ENCODE measurements at places on chromosomes 16 and 17. TPM values are rescaled to one million over a fixed set of nuclear protein-coding genes. Genes with fewer than 3 reads are reported as not detected.

DNA sequence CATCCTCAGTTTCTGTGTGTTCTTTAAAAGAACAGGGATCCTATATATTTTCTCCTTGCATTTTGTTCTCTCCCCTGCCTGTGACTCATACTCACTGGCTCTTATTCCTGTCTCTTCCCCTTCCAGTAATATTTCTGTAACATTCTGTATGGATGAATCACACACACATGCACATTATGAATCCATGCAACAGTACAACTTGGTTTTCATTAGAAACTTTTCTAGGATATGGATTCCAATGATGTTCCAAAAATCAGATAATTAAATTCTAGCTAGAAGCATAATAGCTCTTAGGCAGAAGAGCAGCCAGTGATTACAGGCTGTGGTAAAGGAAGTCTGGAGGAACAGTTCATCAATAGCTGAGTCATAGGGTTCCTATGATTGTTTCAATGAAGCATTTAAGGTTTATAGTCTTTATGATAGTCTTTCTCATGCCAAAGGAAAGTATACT is 119.6 kb upstream of the PMFBP1 start:
- DNase-seq = no peak
- H3K4me1 ChIP-seq = peaks cover 14% of the 10 kb centered on the region
- H3K4me3 ChIP-seq = no peak overlapping the region
- no peaks in the 10 kb centered on the region for H3K36me3 ChIP-seq
- no peaks in the 10 kb centered on the region for H3K27me3 ChIP-seq
- H3K27ac ChIP-seq = peak overlapping the region; percentile 41

GRCh38 chr16:78390092-78390491 is 290.6 kb downstream of the WWOX start:
- H3K36me3 ChIP-seq = no peaks in the 10 kb centered on the region
- H3K4me3 ChIP-seq = no peak overlapping the region
- H3K27ac ChIP-seq = peak overlapping the region; percentile 13
- H3K4me1 ChIP-seq = peaks cover 22% of the 10 kb centered on the region

GRCh38 chr16:4016658-4017057 is 99.6 kb downstream of the ADCY9 start:
- no peak overlapping the region for H3K27ac ChIP-seq
- H3K27me3 ChIP-seq = no peaks in the 10 kb centered on the region
- H3K4me1 ChIP-seq = peaks cover 31% of the 10 kb centered on the region
- DNase-seq = no peak
- H3K4me3 ChIP-seq = no peak overlapping the region

DNA sequence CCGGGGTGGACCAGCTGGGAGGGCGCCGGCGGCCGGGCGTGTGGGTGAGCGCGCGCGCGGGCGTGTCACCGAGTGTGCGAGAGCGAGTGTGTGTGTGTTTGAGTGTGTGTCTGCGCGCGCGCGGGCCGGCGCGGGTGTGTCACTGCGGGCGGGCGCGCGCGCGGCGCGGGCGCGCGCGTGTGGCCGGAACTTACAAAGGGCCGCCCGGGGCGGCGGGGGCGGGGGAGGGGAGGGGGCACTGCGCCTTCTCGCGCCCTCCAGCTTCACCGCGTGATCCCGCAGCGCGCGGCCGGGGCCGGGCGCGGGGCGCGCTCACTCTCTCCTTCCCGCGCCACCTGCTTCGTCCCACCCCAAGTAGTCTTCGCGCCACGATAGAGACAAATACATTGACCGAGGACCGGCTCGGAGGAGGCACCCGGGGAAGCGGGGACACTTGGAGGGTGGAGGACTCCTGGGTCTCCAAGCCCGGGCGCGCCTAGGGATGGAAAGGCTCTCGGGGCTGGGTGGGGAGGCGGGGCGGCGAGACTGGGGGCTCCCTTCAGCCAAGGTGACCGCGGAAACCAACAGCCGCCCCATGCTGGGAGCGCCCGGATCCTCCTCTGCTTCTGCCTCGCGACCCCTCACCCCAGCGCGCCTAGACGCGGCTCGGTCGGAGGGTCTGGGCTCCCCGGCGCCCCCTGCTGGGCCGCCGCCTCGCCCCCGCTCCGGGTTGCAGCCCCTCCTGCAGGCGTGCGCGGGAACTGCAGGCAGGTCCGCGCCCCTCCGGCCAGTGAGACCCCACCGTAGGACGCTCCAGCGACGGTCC is at the start of gene SRCIN1:
SRCIN1 (minus strand) TSS at position 112 of the 805 bp plus-strand sequence. CDS start 247 bp downstream, outside the sequence.
- no peaks in the 10 kb centered on the region for H3K4me1 ChIP-seq
- no peaks in the 10 kb centered on the region for H3K36me3 ChIP-seq
- H3K27ac ChIP-seq = peak within 1 kb of the TSS; percentile 51
- peak; percentile 73 for DNase-seq
- peaks cover 40% of the 10 kb centered on the region for H3K27me3 ChIP-seq

DNA sequence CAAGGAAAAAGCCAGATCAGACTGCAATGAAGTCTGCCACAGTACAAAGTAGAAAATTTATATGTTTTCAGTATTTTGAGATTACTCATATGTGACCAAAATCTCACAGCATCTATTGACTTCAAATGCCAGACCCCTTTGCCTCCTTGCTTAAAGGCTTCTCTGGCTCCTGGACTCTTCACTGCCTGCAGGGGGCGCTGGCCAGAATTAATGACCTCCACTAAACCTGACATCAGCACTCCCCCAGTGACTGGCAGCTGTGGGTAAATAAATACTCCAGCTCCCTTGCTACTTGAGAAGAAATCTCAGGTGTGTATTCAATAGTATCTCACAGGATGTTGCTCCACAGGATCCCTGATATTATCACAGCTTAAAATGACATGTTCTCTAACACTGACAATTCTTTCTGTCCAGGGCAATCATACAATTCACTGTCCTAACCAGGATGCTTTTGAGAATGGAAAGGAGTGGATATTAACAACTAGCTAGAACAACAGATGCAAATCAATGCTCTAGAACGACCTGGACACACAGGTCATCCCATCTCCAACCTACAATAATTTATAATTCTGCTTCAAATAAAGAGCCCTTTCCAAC is 4.0 kb downstream of the BECN1 start:
- DNase-seq = no peak
- H3K27me3 ChIP-seq = no peaks in the 10 kb centered on the region
- no peak overlapping the region for H3K4me3 ChIP-seq
- no peak overlapping the region for H3K27ac ChIP-seq

TMEM132E gene
- not detected for polyA plus RNA-seq

GRCh38 chr17:73748508-73748907 is 104.3 kb upstream of the SDK2 start:
- no peak overlapping the region for H3K27ac ChIP-seq
- no peaks in the 10 kb centered on the region for H3K36me3 ChIP-seq
- H3K4me3 ChIP-seq = no peak overlapping the region
- H3K4me1 ChIP-seq = no peaks in the 10 kb centered on the region
- DNase-seq = no peak

DNA sequence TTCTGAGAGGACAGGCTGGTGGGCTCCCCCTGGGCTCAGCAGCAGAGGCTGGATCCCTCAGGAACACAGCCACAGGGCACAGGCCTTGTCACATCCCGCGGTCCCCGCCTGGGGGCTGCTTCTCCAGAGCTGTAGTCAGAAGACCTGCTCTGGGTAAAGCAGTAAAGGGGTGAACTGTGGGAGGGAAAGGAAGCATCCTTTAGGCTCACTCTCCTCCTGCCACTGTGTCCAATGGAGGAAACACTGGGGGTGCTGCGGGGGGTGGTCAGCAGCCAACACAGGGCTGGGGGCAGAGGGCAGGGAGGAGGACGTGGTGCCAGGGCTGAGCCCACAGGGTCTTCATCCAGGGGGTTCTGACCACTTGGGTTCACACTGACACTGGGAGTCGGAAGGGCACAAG is 5.0 kb upstream of the SLC38A8 start:
- H3K4me3 ChIP-seq = no peak overlapping the region
- peak; percentile 52 for DNase-seq
- no peak overlapping the region for H3K27ac ChIP-seq
- peaks cover 5% of the 10 kb centered on the region for H3K27me3 ChIP-seq

CLDN7 gene
- 963 TPM for polyA plus RNA-seq

NPIPB5 gene
- 6.0 TPM for polyA plus RNA-seq

- H3K27ac ChIP-seq = no peak overlapping the region
- no peak for DNase-seq
- H3K4me3 ChIP-seq = no peak overlapping the region
- H3K27me3 ChIP-seq = peaks cover 6% of the 10 kb centered on the region
Observed at GRCh38 chr16:77917971-77918370, 104.4 kb upstream of the CLEC3A start.

DNA sequence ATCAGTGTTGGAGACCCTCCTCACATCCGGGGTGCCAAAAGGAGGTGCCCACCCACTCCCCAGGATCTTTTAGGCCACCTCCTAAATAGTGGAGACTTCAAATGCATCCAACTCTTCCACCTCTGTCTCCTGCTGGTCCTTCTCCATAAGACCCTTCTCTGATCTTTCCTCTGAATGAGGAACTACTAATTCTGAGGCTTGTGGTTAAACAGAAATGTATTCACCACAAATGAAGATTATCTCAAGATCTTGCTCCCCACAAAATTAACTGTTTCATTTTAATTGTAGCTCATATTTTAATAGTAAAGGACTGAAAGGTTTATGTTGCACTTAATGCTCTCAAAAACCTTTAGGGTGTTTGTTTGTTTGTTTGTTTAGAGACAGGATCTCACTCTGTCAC is 34.1 kb downstream of the TLE7 start:
- H3K27me3 ChIP-seq = peaks cover 21% of the 10 kb centered on the region
- no peak overlapping the region for H3K27ac ChIP-seq
- no peaks in the 10 kb centered on the region for H3K4me1 ChIP-seq
- no peak for DNase-seq
- H3K36me3 ChIP-seq = no peaks in the 10 kb centered on the region
- H3K4me3 ChIP-seq = no peak overlapping the region

DNA sequence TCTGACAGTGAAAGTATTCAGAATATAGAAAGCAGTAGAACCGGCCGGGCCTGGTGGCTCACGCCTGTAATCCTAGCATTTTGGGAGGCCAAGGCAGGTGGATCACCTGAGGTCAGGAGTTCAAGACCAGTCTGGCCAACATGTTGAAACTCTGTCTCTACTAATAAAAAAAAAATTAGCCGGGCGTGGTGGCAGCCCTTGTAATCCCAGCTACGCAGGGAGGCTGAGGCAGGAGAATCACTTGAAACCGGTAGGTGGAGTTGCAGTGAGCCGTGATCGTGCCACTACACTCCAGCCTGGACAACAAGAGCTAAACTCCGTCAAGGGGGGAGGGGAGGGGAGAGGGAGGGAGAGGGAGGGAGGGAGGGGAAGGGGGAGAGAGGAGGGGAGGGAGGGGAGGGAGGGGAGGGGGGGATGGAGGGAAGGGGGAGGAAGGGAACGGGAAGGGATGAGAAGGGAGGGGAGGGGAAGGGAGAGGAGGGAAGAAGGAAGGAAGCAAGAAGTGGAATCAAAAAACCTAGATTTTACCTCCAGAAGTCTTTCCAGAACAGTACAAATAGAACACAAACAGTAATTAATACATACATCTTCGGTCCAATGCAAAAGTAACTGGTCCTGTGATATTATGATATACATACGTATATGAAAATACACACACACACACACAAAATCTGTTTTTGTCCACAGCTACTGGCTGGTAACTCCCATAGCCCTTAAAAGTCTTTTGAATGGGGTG is 10.9 kb upstream of the NT5C start:
- H3K27ac ChIP-seq = no peak overlapping the region
- no peaks in the 10 kb centered on the region for H3K4me1 ChIP-seq
- H3K36me3 ChIP-seq = peaks cover 11% of the 10 kb centered on the region
- H3K4me3 ChIP-seq = no peak overlapping the region

KRT27 gene
- 0.07 TPM for polyA plus RNA-seq

DNA sequence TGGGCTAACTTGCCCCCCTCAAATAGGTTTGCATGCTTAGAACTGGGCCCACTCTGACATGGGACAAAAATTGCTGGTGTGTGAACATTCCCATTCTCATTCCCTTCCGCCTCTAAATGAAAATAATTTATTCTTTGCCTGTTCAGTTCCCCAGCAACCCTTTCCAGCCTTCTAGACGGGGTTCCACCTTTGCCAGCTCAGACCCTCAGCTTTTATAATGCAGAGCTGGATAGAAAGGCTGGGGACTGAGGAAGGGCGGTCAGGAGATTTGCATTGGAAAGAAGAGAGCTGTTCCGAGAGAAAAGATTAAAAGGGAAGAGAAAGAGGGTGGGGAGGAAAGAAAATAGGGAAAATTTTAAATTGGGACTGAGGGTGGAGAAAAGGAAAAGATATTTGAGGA is 151.1 kb upstream of the WSCD1 start:
- no peaks in the 10 kb centered on the region for H3K36me3 ChIP-seq
- H3K27ac ChIP-seq = no peak overlapping the region
- H3K27me3 ChIP-seq = no peaks in the 10 kb centered on the region
- no peaks in the 10 kb centered on the region for H3K4me1 ChIP-seq
- no peak for DNase-seq

DNA sequence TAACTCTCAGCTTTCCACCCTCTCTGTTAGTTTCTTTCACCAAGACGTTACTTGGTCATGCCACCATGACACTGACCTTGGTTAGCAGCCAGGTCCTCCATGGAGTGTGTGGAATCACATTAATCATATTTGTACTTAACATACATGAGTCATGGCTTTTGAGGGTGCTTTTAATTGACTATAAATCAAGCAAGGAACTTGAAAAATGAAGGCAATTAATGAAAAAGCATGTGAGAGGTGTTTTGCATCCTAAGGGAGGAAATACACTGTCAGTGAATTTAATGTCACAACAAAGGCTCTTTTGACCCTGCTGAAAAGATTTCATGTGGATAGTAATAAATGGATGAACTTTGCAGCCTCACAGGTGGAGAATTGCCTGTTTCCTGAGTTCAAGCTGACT is 240.7 kb downstream of the CDH13 start:
- H3K27me3 ChIP-seq = no peaks in the 10 kb centered on the region
- H3K27ac ChIP-seq = no peak overlapping the region
- DNase-seq = no peak
- H3K4me3 ChIP-seq = no peak overlapping the region
- no peaks in the 10 kb centered on the region for H3K4me1 ChIP-seq
- H3K36me3 ChIP-seq = no peaks in the 10 kb centered on the region

- H3K27ac ChIP-seq = no peak overlapping the region
- peaks cover 30% of the 10 kb centered on the region for H3K4me1 ChIP-seq
- no peak overlapping the region for H3K4me3 ChIP-seq
- H3K27me3 ChIP-seq = no peaks in the 10 kb centered on the region
- DNase-seq = peak; percentile 64
Observed at GRCh38 chr16:70664325-70665112, 18.2 kb downstream of the IL34 start.

DNA sequence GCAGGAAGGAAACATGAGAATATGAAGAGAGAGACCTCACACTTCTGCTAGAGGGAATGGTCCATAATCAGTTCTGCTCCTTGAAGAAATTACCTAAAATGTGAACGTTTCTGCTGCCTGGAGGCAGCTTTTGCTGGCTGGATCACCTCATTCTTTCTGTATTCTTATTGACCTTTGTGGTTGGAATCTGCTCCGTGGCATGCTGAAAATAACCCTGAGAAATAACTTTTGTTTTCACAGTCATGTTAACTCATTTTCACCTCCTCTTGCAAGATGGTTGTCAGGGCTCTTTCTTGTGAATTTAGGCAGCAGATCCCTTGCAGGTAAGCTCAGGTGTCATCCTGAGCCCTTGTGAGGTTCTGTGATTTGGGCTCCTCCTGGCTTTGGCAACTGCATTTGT is 70.2 kb downstream of the IRF8 start:
- peaks cover 8% of the 10 kb centered on the region for H3K4me1 ChIP-seq
- no peak overlapping the region for H3K27ac ChIP-seq
- H3K4me3 ChIP-seq = no peak overlapping the region
- H3K27me3 ChIP-seq = no peaks in the 10 kb centered on the region
